Left hindlimb (tissue), 1 donor: ENCODE measurements at places on chromosomes 13 and 19.

DNA sequence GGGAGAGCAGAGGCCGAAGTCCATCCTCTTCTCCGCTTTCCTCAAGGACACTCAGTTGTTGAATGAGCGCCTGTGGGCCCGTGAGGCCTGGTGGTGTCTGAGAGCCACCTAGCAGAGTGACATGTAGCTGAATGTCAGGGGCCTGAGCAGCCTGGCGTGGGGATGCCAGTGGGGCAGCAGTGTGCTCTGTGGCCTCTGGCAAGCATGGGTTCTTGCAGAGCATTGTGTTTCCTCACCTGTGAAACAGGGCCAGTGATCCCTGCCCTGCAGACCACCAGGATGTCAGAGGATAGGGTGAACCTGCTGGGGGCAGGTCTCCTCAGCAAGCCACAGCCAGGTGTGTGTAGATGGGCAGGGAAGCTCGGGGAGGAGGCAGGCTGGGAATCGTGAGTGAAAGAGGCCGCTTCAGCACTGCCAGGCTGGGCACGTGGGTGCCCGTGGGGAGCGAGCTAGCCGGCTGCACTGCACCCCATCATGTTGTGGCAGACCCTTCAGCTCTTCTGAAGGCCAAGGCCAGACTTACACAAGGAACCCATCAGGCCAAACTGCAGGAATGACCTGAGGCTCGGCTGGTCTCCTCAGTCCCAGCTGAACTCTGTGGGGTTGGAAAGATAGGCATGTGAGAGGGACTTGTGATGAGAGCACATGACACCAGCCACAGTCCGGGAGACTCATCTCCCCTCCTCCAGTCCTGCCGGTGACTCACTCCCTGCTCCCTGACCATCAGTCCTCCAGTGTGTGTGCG lies 5.0 kb downstream of the PPP1R37 start:
- no peak for DNase-seq

GRCh38 chr13:103315711-103316110 lies 249.5 kb upstream of the SLC10A2 start:
- no peak for DNase-seq

DNA sequence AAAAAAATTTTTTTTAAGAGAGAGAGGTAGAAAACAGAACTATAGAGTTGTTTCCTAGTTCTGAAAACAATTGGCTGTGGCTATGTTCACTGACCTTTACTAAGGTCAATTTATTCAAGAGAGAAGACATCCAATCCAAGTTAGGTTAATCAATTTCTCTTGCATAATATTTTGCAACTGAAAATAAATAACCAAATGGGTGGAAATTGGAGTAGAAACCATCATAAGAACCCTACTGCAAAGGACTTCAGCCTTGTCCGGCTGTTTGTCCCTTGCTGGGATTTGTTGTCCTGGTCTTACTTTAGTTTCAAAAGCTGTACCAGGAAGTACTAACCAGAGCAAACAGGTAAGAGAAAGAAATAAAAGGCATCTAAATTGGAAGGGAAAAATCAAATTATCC lies 23.3 kb upstream of the ZC3H13 start:
- DNase-seq = no peak

GRCh38 chr19:29887442-29887855 lies 54.6 kb upstream of the URI1 start:
- DNase-seq = no peak

DNA sequence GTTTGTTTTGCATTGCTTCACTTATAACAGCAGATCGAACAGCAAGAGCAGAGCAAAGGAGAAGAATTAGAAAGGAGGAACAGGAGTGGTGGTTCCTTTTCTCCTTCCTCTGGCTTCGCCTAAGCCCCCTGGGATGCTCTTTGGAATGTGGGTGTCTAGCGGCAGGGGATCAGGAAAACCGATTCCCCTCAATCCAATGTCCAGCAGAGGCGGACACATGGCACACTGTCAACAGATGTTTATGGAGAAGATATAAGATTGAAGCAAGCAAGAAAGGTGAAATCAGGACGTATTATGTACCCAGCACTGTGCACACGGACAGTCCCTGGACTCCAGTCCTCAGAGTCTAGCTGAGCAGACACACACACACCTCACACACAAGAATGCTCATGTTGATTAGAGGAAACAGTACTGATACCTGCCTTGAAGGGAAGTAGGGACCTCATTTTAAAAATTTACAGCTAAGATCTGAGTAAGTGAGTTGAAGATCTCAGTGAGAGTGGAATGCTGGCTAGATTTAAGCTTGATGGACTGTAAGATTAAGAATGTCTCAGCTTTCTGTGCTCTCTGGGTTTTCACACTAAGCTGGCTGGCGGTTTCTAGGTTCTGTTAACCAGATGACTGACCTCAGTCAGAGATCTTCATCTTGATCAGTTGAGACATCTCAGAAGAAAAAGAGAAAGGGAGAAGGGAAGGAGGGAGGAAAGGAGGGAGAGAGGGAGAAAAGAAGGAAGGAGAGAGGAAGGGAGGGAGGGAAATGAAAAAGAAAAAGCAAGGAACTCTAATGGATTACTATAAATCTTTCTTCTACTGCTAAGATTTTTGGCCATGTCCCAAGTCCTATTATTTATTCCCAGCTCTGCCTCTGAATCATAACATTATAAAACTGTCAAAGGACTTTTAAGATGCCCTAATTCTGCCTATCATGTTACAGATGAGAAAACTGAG lies 44.8 kb downstream of the FLT1 start:
- DNase-seq = no peak

DNA sequence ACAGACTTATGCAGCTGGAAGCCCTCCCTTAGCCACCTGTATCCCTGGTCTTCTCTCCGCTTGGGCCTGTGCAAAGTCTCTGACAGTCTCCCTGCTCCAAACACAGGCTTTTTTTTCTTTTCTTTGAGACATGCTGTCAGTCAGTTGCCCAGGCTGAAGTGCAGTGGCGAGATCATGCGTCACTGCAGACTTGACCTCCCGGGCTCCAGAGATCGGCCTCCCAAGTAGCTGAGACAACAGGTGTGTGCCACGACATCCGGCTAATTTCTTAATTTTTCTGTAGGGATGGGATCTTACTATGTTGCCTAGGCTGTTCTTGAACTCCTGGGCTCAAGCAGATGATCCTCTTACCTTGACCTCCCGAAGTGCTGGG lies 1.6 kb downstream of the MZF1 start:
- DNase-seq = no peak

DNA sequence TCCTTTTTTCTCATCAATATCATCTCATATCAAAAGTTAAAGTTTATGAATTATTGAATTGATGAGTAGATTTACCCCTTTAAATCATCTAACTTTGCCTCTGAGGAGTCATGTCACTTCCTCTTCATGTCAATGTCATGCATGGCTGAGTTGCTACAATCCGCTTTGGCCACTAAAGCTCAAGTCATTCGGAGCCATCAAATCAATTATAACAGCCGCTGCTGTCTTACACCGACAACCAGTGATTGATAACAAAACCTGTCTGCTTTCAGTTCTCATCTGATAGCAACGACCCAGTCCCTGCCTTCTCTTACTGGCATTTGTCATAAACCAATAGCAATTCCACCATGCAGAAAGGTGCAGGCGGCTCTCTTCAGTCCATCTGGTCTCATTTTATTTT lies 429.3 kb downstream of the DIAPH3 start:
- DNase-seq = no peak

GRCh38 chr13:100361504-100361903 lies 227.1 kb downstream of the GGACT start:
- no peak for DNase-seq

DNA sequence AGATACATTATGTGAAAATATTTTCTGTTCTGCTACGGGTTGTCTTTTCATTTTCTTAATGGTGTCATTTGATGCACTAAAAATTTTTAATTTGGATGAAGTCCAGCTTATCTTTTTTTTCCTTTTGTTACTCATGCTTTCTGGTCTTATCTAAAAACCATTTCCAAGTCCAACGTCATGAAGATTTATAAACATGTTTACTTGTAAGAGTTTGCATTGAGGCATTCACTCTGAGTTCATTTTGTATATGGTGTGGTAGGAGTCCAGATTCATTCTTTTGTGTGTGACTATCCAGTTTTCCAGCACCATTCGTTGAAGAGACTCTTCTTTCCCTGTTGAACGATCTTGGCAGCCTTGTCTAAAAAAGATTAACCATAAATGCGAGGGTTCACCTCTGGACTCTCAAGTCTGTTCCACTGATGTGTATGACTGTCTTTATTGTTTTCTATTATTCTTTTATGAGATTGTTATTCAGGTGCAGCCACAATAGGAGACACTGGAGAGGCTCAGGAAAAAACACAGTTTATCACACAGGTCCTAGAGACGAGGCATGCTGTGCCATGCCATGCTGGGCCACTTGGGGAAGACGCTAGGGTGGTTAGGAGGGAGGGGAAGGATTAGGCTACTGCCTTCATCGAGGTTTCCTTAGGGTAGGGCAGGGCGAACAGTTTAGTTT lies 35.0 kb downstream of the NAA16 start:
- DNase-seq = no peak

DNA sequence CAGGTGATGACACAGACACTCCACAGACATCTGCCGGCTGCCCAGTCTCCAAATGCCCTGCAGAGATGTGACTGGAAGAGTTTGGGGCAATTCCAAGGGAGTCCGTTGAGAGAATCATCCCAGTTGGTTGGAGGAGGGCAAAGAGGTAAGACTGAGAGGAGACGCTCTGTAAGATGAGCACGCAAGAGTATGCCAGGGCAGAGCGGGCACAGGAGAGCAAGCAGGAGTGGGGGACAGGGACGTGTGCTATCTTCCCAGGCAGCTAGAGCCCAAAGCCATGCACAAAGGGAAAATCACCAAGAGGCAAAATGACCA lies 156.3 kb upstream of the TSHZ3 start:
- DNase-seq = no peak

GRCh38 chr19:47414469-47414868 lies 4.9 kb downstream of the MEIS3 start:
- DNase-seq = no peak

DNA sequence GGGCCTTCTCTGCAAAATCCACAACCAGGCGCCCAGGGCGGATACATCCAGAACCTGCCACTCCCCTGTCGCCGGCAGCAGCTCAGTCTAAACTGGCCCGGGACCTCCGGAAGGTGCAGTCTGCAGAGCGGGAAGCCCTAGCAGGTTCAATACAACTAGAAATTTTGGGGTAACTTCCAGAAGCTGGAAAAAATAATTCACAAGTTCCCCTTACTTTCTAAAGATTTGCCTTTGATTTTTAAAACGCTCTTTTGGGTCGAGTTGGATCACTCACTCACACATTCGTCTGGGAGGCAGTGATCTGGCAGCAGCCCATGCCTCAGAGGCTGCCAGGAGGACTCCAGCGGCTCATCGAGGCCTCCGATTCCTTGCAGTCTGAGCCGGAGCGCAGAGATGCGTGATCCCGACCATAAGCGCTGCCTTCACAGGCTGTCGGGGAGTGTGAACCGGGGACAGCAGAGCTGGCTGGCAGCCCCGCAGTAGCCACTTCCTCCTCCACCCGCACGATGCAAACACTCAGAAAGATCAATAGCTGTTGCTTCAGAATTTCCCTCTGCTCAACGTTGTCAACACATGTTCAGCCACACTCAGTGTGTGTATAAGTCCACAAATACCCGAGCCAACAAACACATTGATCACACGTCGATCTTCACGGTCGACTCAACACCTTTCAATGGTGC lies 35.6 kb upstream of the ZNF507 start:
- DNase-seq = no peak

- no peak for DNase-seq
Observed at GRCh38 chr13:57624565-57625435, 6.7 kb upstream of the PCDH17 start.

GRCh38 chr13:112642090-112642460 lies 47.8 kb upstream of the ATP11A start:
- DNase-seq = no peak

- DNase-seq = no peak
Observed at GRCh38 chr13:49351871-49352270, 92.0 kb downstream of the CAB39L start.

DNA sequence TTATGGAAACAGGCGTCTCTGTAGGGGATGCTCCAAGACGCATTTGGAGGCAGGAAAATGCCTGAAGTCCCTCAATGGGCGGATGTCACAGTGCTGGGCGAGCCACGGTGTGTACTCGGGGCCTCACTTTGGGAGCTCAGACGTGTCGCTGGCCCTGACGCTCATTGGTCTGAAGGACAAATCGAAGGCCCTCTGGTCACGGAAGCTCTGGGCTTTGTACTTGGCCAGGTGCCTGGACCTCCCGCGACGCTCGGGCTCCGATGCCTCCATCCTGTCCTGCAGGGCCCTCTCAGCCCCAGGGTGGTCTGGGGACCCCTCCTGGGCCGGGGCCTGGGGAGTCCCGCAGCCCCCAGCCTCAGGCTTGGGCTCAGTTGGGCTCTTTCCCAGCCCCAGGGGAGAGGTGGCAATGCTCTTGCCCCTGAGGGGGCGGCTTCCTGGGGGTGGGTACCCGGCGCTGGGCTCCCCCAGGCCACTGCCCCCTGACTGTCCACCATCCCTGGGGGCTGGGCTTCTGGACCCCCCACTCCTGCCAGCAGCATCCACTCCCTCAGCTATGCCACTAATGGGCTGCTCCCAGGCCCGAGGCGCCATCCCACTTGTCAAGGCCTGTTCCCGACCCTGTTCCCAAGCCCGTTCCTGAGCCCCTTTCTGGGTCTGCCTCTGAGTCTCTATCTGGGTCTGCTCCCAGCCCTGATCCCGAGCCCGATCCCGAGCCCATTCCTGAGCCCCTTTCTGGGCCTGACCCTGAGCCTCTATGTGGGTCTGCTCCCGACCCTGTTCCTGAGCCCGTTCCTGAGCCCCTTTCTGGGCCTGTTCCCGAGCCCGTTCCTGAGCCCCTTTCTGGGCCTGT lies 39.5 kb upstream of the GRTP1 start:
- peak; percentile 29 for DNase-seq

DNA sequence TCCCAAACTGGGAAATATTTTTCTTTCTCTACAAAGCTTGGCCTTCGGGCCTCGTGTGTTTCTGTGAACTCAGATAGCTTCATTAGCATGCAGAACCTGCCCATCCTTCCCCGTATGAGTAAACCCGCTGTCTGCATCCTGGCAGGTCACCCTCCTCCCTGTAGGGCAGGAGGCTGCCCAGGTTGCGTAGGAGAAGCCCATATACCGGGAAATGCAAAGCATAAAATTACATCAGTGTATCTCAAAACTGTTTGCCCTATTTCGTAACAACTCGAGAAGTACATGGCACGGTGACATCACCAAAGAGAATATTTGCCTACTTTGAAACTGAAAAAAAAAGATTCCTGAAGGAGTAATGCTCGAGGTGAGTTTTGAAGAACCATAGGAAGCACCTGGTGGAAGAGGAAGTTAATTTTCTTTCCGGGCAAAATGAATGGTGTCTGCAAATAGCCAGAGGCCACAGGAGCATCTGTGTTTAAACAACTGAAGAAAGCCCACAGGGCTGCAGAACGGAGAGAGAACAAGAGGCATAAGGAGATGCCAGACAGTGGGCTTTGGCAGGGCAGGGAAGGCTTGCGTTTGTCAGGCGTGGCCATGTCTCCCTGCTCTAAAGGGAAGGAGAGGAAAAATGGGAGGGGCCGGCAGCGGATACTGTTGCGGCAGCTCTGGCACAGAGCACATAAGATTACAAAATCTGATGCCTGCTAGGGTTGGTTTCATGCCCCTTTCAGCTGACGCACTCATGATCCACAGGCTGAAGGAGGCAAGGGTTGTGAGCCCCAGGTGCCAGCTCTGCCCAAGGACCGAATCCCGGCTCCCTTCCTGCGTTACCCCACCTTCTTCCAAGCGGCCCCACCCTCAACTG lies 81.4 kb downstream of the IRS2 start:
- DNase-seq = no peak

- no peak for DNase-seq
Observed at GRCh38 chr19:3248728-3249326, 24.4 kb downstream of the CELF5 start.
